ENCODE measurements at places on chromosomes 3 and 15.

- DNase-seq: no peak
These were observed 14.6 kb upstream of the SNRPA1 start for GRCh38 chr15:101309436-101310160.

GRCh38 chr15:28165791-28166190 is 66.7 kb upstream of the OCA2 start:
- DNase-seq: no peak

- DNase-seq: no peak
These were observed 13.6 kb upstream of the CADPS start for GRCh38 chr3:62888778-62889177.

- DNase-seq: peak; percentile 37
These were observed 29.7 kb upstream of the MTMR10 start for GRCh38 chr15:31021067-31021665.

DNA sequence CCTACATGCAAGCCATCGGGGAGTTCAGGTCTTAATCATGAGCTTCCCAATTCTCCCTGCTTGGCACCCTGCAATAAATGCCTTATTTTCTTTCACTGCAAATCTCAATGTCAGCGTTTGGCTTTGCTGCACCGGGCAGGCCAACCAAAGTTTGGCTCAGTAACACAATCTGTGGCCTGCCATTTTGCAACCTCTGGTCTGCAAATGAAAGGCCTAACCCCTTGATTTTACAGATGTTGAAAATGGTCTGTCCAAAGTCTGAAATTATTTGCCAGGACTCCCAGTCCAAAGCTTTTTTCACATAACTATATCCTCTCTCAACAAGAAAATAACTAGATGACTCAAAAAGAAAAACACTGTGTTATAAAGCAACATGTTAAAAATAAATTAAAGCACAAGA is 34.0 kb upstream of the LEKR1 start:
- no peak for DNase-seq

Measured in GM20000 (cell line).